AG20443 (cell line): ENCODE measurements at places on chromosomes 4 and X.

DNA sequence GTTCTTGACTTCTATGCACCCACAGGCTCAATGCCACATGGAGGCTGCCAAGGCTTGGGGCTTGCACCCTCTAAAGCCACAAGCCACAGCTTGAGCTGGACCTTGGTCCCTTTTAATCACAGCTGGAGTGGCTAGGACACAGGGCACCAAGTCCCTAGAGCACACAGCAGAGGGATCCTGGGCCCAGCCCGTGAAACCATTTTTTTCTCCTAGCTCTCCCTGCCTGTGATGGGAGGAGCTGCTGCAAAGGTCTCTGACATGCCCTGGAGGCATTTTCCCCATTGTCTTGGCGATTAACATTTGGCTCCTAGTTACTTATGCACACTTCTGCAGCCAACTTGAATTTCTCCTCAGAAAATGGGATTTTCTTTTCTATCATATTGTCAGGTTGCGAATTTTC lies 410.9 kb downstream of the GRID2 start:
- DNase-seq: no peak

GRCh38 chrX:152904151-152905080 lies 6.5 kb downstream of the ZNF185 start:
- peak; percentile 83 for DNase-seq

DNA sequence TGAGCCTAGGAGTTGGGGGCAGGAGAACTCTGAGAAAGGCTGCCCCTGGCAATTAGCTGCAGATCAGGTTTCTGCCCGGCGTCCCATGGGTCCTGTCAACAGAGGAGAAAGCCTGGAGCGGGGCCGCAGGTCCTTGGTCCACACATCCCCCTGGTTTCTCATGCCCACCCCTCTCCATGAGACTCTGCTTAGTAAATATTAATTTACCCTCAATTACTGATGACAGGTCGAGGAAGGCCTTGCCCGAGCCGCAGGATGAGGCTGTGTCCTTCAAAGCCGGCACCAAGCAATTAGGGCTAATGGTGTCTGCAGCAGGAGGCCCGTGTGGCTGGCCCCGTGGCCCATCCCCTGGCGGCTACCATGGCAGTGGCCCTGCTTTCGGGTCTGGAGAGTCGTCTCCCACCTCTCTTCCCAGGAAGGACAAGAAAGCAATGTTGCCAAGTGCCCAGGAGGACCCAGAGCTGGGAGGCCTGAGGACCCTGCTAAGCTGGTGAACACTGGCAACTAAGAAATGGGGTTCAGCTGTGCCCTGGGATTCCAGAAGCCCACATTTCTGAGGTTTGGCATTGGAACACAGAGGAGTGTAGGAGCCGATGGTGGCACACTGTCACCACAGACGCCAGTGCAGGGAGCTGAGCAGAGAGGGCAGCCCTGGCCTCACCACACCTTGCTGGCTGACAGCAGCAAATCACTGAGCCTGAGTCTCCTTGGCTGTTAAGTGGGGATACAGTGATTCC lies 114.6 kb downstream of the CPZ start:
- DNase-seq: no peak

GRCh38 chr4:7139167-7139982 lies 53.0 kb upstream of the SORCS2 start:
- DNase-seq: no peak

DNA sequence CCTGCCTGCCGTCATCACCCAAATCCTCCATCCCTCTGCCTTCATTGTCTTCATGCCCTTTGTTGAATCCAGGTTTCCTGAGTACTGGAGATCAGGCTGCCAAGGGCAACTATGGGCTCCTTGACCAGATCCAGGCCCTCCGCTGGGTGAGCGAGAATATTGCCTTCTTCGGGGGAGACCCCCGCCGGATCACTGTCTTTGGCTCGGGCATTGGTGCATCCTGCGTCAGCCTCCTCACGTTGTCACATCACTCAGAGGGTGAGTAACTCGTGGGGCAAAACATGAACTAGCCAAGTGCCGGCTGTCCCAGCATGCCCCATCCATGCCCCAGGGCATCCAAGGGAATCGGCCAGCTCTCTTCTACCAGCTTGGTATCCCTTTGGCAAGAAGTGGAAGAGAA lies 19.4 kb downstream of the NLGN3 start:
- DNase-seq: no peak

DNA sequence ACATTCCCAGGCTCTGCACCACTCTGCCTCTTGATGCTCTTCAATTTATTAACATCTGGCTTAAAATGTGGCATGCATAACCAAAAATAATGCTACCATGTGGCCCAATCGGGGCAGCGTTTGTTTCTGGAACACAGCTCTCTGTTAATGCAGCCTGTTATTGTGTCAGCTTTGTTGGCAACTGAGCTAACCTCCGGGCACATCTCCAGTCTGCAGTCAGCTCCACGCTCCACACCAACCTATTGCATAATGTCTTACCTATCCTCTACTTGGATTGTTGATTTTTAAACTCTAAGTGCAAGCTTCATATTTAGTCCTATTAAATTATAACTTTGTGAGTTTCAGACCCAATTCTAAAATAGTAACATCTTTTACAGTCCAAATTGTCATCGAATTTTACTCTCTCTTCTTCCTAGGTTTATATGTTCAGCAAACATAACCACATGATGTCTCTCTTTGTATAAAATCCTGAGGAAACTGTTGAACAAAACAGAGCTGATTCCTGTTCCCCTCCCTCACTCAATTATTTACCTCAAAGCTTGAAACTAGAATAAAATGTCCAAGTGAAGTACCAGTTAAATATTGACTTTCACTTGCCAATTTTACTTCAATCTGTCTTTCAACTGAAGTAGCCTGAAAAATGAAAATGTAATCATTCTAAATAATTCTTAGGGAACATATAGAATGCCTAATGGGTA lies 92.2 kb upstream of the RAPGEF2 start:
- peak; percentile 75 for DNase-seq

GRCh38 chr4:25090516-25090915 lies 59.8 kb upstream of the LGI2 start:
- DNase-seq: no peak

GRCh38 chr4:147801820-147802219 lies 69.9 kb downstream of the ARHGAP10 start:
- no peak for DNase-seq

DNA sequence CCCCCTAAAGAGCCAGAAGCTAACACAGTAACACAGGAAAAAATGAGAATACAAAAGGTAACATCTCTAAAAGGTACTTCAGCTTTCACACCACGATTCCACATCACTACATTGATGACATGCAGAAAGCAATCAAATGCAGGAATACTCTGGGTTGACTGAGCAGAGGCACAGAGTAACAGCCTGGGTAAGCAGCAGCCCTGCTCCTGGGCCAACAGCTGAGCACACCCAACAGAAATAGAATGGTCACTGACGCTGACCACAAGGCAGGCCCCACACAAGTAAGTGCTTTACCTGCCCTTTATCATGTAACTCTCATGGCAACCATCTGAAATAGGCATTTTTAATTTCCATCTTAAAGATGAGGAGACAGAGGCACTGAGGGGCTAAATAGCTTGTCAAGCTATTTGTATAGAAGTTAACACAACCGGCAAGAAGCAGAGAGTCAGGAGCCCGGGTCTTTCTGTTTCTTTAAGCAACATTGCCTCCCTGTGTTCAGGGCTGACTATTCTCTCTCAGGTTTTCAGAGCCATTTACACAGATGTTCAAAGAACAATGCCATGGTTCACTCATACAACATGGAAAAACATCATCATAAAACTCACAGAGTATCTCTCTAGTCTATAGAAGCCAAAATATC lies 168.9 kb downstream of the ZNF674 start:
- DNase-seq: peak; percentile 63

- DNase-seq: no peak
Observed at GRCh38 chr4:1984406-1985191, 24.2 kb downstream of the NELFA start.

DNA sequence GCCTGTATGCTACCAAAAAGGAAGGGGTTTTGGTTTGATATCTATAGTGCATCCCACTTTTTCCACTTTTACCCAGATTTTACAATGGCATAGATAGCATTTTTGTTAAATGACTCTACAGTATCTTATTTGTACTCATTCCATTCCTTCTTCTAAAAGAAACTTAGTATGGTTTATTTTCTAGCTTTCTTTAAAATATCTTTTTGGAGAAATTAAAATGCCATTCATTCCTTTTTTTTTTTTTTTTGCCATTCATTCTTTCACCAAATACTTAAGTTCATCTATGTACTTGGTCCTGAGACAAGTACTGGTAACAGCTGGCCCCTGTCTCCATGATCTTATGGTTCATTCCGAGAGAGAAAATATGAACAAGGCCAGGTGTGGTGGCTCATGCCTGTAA lies 49.1 kb downstream of the MID1 start:
- no peak for DNase-seq

DNA sequence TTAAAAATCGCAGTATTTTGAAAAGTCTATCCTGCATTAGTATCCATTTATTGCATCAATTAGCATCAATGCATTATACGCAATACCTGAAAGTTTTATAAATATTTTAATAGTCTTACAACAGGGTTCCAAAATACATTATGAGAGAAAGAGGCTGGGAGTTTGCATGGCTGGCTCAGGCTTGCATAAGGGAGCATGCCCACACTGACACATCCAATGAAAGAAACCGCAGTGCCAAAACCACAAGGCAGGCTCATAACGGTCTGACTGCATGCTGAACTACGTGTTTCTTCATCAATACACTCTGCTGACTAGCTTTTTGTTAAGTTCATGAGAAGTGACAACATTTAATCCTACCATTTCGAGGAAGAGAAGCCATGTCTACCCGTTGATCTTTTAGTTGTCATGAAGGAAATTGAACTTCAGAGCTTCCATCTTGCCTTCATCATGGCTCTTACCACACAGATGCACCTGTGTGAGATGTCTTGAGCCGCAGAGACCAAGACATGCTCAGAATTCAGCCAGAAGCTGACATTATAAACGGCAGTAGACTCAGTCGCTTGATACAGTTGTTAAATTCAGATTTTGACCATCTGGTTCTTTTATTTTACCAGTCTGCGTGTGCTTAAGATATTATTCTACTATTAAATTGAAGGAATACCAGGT lies 168.8 kb upstream of the FRG1 start:
- no peak for DNase-seq

DNA sequence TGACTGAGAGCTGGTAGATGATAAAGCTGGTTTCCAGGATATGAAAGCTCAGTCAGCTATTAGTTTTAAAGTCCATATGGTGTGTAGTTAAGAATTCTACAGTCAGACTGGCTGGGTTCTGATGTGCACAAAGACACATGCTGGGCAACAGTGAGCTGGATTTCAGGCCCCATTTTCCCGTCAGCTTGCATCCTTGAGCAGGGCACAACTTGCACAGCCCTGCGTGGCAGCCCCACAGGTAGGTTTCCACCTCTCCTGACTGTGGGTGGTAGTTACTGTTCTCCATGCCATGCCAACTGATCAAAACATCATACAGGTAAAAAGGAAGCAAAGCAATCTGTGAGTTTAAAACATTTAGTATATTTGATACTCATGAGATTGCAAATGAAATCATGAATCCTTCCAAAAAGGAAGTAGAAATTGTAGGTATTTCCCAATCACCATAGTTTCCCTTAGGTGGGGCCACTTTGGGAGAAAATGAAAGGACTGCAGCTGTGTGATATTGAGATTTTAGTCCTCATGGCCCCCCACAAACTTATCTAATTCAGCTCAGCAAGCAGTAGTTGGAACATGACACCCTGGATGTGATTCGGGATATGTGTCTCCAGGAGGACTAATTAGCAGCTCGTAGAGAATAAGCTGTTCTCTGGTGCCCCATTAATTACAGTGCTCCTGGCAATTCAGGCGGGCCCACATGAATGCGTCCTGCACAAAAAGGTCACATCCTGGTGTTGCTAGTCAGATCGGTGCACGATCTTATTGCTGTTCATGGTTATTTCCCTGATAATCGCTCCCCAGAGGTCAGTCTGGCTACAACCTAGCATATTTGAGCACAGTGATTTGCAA lies 42.4 kb upstream of the NOCT start:
- DNase-seq: peak; percentile 11

GRCh38 chr4:176031922-176032321 lies 33.7 kb upstream of the WDR17 start:
- no peak for DNase-seq

DNA sequence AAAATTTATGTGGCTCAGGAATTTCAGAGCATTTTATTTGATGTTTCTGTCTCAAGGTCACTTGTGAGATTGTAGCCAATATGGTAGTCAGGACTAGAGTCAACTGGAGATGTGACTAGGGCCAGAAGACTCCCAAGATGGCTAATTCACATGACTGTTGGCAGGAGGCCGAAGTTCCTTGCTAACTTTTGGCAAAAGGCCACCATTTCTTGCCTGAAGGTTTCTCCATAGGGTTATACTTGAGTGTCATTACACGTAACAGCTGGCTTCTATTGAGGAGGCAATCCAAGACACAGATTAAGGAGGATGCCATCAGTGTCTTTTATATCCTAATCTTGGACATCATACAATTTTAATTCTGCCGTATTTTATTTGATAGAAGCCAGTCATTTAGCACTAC lies 162.3 kb upstream of the MAOA start:
- no peak for DNase-seq

DNA sequence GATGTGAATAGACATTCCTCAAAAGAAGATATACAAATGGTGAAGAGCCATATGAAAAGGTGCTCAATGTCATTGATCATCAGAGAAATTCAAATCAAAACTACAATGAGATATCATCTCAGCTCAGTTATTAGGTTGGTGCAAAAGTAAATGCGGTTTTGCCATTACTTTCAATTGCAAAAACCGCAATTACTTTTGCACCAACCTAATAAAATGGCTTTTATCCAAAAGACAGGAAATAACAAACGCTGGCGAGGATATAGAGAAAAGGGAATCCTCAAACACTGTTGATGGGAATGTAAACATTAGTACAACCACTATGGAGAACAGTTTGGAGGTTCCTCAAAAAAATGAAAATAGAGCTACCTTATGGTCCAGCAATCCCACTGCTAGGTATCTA lies 5.1 kb downstream of the CLIC2 start:
- no peak for DNase-seq

GRCh38 chr4:6773616-6774540 lies 8.6 kb upstream of the KIAA0232 start:
- no peak for DNase-seq

DNA sequence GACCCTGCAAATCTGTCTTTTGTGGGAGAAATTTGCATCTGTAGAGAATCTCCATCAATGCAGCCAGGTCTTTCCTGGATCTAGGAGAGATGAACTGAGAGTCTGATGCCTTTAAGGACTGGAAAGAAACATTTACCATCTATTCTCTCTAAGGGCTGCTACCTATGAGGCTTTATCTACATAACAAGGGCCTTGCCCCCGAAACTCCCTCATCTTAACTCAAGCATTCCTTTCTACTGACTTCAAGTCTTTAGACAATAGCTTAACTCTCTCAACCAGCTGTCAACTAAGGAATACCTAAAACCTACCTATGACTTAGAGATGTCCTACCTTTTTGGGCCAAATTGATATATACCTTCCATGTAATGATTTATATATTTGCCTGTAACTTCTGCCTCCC lies 32.1 kb downstream of the MAGEB17 start:
- DNase-seq: no peak
